ENCODE measurements at places on chromosomes 11 and 22.

GRCh38 chr11:1778141-1778911, 14.6 kb upstream of the CTSD start:
- DNase-seq, result no peak

DNA sequence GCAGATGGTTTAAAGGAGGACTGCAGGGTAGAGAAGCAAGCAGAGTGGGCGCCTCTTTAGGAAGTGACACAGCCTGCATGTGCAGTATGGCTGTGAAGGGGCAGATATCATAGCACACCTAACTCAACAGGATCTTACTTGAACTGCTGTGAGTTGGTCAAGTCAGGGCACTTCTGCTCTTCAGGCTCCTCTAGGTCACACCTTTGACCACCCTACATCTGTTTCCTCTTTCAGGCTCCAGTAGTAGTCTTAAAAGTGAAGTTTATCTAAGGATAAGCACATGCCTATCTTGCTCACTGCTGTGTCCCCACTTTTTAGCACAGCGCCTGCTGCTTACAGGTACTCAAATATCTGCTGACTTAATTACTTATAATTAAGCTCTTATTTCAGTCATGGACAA, 6.5 kb downstream of the MRPL16 start:
- DNase-seq, result no peak

- DNase-seq, result no peak
Measured at GRCh38 chr11:33157103-33158027, 3.9 kb downstream of the CSTF3 start.

DNA sequence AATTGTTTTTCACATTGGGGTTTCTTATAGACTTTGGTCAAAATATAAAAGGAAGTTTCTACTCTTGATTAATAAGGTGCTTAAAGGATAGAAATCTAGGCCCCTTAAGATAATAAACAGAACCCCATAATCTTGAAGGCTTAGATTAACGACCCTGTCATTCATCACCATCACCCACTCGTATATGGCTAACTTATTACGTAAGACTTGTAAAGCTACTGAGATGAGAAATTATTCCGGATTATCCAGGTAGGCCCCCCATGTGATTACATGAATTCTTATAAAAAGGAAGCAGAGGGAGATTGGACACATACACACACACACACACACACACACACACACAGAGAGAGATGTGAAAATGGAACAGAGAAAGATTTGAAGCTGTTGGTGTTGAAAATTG, 1489.2 kb upstream of the TENM4 start:
- DNase-seq, result no peak

GRCh38 chr11:66595245-66595904, 2.4 kb downstream of the CCS start:
- no peak for DNase-seq

- DNase-seq, result no peak
Measured at GRCh38 chr11:36354221-36355003, 58.3 kb downstream of the PRR5L start.

- DNase-seq, result no peak
Measured at GRCh38 chr11:120554766-120555432, 43.4 kb downstream of the GRIK4 start.

DNA sequence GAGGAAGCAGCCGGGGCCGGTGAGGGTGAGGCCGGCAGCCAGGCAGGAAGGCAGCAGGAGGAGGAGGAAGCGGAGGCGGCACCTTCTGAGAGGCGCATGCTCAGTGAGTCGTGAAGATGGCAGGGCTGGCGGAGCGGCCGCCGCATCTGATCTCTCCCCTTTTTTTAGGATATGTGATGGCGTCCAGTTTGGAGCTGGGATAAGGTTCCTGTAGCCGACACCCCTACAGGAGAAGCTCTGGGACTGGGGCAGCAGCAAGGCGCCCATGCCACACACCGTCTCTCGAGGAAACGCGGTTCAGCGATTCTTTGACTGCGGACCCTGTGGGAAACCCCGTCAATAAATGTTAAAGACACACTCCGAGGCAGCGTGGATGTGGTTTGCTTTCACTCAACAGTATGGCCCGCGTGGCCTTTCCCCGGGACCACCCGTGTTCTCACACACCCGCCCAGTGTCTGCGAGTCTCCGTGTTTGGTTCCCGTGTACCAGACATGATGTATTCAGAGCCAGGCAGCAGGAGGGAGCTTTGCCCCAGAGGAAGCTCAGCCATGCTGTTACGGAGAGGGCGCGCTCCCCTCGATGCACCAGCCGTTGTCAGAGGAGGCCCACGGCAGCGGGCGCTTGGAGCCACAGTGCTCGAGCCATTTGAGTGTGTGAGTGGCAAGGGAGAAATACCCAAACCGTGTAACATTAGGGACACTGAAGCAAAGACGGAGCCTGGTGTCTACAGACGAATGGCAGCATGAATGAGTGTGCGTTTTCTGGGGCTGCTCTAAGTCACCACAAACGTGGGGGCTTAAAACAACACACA, 27.7 kb upstream of the PARVB start:
- DNase-seq, result peak; percentile 46

GRCh38 chr11:86150847-86151173, 81.9 kb upstream of the PICALM start:
- DNase-seq, result no peak

- no peak for DNase-seq
Measured at GRCh38 chr11:76669901-76670484, 554 bp downstream of the LRRC32 start.

DNA sequence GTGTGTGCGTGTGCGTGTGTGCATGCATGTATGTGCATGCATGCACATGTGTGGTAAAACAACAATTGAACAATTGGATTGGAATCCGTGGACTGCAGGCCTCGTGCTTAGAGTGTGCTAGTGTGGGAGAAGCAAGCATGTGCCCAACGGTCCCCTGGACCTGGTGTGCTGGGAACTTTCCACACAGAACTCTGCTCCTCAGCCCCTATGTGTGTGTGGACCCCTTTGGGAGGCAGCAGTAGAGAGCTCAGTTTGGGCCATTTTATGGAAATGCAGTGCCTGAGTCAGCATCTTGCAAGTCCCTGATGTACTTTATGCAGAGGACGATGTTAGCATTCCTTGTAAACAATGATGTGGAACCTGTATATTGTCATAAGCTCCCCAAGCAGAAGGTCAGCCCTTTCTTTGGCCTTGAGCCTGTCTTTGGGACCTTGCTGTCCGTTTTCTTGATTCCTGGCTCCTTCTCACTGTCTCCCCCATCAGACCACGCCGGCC, 167.3 kb downstream of the TBC1D22A start:
- no peak for DNase-seq

DNA sequence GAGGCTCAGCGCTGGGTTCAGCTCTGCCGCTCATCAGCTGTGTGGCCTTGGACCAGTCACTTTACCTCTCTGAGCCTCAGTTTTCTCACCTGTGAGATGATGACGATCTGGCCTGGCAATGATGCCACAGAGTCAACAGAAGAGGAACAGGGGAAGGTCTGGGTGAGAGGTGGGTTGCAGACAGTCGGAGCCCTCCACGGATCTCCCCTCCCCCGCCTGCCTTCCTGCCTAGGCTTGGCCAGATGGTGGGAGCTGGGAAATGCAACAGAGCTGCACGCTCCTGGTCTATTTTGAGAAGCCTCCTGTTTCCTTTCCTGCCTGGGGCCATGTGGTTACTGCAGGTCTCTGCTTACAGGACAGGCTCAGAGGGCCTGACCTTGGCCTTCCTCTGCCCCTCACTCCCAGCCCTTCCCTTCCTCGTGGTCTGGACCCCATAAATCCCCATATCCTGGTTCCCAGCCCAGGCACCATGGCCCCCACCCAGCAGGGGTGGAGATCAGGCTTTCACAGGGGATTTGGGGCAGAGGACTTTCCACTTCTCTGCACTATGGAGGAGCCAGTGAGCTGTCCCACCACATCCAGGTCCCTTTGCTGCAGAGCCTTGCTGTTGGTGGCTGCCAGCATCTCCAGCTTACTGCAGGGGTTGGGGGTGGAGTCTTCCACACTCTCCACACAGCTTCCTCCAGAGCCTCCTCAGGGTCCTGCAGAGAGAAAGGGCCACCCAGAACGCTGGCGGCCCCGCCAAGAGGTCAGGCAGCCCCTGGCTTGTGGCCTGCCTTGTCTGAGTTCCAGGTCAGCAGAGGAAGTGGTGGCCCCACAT, 46.9 kb downstream of the C11orf96 start:
- DNase-seq, result no peak

DNA sequence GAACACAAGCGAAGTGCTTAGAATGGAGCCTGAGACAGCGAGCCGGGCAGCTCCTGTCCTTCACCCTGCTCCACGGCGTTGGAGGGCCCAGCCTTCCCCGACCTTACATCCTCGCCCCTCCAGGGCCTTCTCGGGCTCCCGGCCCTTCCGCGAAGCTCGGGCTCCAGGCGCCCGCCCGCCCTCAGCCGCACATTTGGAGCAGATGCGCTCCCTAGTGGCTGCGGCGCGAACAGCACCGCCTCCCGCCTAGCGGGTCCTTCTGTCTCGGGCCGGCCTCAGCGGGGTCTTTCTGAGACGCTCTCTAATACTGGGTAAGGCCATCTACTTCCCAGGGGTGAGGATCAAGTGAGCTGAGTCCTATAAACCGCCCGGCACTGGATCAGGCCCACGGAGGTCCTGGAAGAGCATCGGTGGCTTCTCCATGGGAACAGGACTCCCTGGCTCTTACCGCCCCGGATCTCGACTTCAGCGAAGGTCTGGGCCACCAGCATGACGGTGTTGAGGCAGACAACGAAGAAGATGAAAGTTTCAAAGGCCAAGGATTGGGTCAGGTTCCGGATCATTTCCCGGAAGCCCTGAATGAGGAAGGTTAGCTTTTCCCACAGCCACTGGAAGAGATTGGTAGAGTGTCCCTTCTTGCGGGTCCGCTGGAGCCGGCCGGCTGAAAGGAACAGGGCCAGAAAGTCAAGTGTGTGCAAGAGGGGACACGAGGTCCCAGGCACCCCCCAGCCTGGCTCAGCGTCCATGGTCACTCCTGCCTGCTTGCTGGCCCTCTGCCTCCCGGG, 3.7 kb downstream of the CATSPER1 start:
- peak; percentile 32 for DNase-seq

DNA sequence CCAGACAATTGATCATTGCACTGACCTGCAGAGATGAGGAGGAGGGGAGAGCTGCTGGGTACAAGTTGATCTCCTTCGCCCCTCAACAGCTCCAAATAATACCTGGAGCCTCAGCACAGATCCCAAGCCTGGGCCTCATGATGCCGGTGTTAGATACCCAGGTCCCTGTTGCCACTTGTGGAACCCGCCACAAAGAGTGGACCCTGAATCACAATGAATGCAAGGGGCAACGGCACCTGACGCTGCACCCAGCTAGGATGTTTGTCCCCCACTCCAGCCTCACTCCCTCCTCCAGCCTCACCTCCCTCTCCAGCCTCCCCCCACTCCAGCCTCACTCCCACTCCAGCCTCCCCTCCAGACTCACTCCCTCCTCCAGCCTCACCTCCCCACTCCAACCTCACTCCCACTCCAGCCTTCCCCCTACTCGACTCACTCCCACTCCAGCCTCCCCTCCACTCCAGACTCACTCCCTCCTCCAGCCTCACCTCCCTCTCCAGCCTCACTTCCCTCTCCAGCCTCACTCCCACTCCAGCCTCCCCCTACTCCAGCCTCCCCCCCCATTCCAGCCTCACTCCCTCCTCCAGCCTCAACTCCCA, 879.0 kb downstream of the BRD1 start:
- no peak for DNase-seq

DNA sequence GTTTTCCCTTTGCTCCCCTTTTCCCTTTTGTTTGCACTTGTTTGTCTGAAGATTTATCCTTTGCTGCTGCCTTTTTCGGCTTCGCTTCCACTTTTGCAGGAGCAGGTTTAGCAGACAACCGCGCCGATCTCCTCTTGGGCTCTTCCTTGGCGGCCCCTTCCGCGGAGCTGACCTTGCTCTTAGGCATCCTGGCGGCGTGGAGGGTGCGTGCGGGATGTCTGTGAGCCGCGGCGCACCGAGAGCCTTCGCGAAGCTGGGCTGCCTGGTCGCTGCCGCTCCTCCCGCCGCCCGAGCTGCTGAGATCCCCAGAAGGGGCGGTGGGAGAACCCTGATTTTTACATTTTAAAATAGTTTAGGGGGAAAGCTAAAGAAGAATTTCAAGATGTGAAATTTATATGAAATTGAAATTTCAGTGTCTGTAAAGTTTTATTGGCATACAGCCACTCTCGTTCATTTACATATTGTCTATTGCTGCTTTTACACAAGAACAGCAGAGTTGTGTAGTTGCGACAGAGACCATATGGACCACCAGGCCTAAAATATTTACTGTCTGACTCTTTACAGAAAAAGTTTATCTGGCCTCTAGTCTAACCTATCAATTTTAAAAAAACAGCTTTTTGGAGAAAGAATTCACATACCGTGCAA, 105.2 kb upstream of the RRM1 start:
- DNase-seq, result no peak

All from T-helper 22 cell (primary cell).